CD4-positive, alpha-beta T cell treated with Interleukin-15 for 1 hour (primary cell): ENCODE measurements at places on chromosomes 2 and 18.

- no peak for DNase-seq
Observed at GRCh38 chr2:143162997-143163396, 33.8 kb downstream of the ARHGAP15 start.

- DNase-seq: no peak
Observed at GRCh38 chr2:96241227-96241626, 24.6 kb downstream of the TMEM127 start.

DNA sequence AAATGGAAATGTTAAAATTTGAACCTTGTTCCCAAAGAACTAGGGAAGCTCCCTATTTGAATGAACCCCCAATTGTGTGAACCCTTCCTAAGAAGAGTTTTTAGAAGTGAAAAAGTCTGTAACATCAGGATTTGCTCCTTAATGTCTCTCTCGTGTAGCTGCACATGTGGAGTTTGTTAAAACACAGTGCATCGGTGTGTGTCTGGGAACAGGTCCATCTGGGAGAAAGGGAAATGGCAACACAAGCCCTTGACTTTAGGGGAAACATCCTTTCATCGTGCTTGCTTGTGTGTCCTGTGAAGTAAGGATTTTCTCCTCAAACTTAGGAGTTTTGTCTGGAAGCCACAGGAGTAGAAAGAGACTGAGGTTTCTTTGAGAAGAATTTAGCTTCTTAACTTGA, 203.9 kb downstream of the PRKCE start:
- no peak for DNase-seq

- no peak for DNase-seq
Observed at GRCh38 chr2:55114082-55114481, 63.8 kb upstream of the RTN4 start.

- no peak for DNase-seq
Observed at GRCh38 chr2:46865181-46865970, 50.2 kb downstream of the MCFD2 start.

DNA sequence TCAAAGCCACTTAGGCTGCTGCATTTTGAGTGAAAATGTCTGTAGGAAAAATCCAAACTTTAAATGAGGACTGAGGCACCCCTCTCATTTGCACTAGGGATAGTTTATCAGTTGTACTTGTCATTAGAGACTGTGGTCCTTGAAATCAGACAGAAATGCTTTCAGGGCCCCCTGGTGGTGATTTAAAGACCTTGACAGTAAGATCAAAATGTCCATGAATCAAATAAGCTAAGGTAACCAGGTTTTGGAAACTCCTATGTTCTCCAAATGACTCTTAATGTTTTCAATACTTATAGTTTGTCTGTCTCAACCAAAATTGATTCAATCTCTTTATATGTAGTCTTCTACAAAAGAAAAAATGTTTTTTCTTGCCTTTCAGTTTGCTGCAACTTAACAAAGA, 28.8 kb upstream of the DDX18 start:
- DNase-seq: no peak

DNA sequence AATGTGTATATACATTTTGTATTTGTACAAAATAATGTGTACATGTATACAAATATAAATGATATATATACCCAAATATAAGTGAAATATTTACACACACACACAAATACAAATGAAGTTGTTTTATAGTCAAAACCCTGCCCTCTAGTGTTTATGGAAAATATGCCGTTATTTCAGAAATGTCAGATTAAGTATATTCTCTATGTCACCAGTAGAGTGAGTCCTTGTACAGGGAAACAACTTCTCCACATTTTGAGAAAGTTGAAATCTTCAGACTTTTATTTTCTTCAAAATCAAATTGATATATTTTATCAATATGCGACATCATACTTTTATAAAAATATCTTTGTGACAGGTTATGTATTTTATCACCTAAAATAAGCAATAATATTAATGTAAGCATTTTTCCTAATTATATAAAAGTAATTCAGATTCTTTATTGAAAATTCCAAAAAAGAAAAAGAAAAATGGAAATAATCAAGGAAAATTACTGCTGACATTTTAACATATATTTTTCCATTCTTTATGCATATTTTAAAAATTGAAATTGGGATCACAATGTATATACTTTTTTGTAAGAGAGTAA, 22.4 kb downstream of the ARL6IP6 start:
- no peak for DNase-seq

DNA sequence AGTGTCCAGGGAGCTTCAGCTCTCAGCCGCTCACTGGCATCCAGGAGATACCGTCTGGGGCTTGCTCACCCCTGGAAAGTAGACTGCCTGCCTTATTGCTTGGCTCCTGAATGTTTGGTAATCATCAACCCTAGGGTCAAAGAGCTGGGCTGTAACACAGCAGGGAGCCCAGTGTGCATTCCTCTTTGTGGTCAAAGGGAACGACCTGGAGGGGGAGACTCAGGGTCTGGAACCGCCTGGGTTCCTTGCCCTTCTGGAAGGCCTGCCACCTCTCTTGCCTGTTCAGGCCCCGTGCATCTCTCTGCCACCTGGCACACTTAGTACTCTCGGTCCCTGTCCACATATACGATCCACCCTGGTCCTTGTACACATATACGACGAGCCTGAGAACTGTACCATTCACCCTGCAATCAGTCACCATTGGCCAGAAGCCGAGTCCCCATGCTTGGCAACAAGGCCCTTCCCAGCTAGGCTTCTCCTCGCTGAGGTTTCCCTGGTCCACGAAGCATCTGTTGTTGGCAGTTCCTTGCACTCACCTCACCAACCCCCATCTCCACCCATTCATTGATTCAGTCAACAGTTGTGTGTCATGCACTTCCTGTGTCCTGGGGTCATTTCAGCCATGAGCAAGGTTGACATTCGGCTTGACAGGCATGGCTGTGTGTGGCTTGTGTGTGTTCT, at the start of gene NAT8:
Gene NAT8, minus strand, starts transcription at position 85 of the 681 bp plus-strand sequence. CDS start 794 bp downstream, outside the sequence.
- no peak for DNase-seq

DNA sequence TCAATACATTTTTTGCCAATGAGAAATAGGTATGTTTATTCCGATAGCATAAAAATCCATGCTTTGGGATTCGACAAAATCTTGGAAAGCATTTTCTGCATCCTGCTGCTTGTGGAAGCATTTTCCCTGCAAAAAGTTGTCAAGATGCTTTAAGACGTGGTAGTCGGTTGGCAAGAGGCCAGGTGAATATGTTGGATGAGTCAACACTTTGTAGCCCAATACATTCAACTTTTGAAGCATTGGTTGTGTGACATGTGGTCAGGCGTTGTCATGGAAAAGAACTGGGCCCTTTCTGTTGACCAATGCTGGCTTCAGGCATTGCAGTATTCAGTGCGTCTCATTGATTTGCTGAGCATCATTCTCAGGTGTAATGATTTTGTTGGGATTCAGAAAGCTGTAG, 764.5 kb downstream of the TRIB2 start:
- DNase-seq: no peak

DNA sequence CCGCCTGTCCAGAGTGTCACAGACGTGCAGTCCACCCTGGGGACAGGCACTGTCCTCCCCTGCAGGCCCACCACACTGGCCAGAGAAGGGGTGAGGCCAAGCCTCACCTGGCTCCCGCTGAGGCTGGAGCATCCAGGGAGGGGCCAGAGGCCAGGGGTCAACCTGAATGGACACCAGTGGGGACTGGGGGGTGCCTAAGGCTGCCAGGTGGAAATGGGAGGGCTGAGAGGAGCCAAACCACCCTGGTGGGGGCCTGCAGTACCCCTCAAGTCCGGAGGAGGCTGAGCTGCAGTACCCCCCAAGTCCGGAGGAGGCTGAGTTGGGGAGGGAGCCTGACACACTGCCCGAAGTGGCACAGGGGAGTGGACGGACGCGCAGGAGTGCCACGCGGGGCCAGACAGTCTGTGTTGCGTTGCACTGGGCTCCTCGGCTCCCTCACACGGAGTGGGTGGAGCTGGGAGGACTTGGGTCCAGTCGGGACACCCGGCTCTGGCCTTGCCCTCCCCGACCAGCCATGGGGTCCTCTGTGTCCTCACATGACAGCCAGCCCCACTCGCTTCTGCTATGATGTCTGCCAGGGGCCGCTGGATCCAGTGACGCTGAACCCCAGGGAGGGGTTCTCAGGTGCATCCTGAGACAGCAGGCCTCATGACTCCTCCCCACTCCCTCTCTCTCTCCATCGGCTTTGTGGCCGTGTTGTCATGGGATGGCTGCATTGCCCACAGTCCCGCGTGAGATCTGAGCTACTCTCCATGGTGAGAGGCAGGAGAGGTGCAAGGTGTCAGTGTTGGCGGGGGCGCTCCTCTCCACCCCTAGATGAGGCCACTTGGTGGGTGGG, 22.3 kb upstream of the GPC1 start:
- no peak for DNase-seq

GRCh38 chr2:28395334-28396061, 2.8 kb downstream of the FOSL2 start:
- peak; percentile 44 for DNase-seq

DNA sequence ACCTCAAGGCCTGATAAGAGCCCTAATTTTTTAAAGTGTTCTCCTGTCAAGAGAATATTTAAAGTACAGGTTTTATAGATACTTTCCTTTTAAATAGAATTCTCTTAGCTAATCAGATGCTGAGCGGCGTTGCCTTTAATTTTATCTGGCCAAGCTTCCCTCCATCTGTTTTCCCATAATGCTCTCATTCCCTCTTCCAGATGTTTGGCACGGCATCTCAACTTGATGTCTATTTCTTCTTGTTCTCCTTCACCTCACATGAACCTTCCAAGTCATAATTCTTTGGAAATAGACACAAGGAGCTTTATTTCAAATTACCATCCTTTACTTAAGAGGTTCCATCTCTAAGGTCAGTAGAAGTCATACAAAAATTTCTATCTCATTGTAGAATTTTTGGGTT, 76.1 kb upstream of the CPO start:
- no peak for DNase-seq

DNA sequence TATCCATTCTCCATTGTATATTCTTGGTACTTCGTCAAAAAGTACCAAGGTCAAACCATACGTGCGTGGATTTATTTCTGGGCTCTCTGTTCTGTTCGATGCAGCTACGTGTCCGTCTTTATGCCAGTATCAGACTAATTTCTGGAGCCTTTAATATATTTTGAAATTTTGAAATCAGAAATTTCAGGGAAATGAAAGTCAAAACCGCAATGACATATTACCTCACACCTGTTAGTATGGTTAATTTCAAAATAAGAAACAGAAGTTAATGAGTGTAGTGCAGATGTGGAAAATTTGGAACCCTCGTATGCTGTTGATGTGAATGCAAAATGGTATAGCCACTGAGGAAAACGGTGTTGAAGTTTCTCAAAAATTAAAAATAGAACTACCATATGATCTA, 156.1 kb upstream of the TRIB2 start:
- DNase-seq: no peak

- no peak for DNase-seq
Observed at GRCh38 chr2:102304711-102305611, 6.4 kb upstream of the IL1RL1 start.

GRCh38 chr18:13137670-13138419, 80.7 kb upstream of the LDLRAD4 start:
- DNase-seq: peak; percentile 87

DNA sequence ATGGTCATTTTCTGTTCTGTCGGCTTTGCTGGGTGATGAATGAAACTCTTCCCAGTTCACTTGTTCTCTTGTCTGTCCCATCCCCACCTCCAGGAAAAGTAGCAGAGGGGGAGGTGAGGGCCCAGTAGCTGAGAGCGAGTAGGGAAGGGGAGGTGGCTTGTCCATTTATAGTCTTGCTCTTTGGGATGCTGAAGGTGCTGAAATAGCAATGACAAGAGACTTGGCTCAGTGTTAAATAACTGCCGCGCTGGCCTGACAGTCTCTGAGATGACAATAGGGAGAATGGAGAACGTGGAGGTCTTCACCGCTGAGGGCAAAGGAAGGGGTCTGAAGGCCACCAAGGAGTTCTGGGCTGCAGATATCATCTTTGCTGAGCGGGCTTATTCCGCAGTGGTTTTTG, at the start of gene SMYD1:
Gene SMYD1, plus strand, starts transcription at position 228 of the 400 bp plus-strand sequence. Its CDS starts 40 bp downstream, at position 268.
- DNase-seq: no peak

DNA sequence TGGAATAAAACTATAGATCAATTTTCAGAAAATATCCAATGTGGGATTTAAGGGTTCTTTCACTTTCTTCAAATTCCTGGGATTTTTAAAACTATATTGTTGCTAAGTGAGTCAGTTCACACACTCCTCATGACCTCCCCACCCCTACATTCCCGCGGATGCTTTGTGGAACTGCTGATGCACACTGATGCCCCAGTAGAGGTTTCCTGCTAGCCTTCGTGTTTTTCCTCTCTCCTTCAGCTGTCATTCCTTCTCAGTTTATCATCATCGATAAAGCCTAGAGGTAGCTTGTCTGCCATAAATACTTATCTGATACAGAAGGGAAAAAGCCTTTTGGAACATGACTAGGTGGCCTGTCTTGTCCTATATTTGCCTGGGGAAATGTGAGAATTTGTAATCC, 67.4 kb upstream of the GALNT5 start:
- no peak for DNase-seq

DNA sequence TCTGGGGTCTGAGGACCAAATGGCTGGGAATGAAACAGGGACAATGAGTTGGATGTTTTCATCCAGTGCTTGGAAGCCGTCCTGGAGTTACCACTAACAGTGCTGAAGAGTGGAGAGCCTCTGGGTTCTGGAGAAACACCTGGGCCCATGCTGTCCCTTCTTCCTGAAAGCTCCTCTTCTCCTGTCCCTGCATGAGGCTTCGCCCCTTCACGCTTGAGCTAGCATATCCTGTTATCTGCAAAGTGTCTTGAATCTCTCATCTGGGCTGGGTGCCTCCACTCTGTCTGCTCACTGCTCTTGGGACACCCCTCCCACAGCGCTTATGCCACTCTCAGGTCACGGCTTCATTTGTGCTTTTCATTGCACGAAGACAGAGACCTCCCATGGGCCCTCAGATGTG, 154.5 kb downstream of the MYCN start:
- DNase-seq: no peak

GRCh38 chr2:155663265-155663664, 669.3 kb downstream of the NR4A2 start:
- no peak for DNase-seq

- no peak for DNase-seq
Observed at GRCh38 chr2:96906729-96907114, 36.8 kb upstream of the SEMA4C start.

DNA sequence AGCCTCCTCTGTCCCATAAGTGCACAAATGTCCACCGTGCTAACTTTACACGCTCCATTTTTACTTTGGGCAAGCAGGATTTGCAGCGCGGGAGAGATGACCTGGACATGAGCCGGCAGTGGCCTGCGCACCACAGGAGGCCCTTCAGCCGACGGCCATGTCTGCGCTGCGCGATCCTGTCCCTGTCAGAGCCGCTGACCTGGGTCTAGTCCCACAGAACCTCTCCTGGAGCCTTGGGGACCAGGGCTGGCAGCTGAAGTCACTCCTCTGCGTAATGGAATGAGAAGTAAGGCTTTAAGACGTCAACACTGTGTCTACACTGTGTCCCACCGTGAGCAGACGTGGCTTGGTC, 29.6 kb downstream of the ADI1 start:
- no peak for DNase-seq

GRCh38 chr18:69638056-69638455, 237.4 kb downstream of the DOK6 start:
- no peak for DNase-seq

GRCh38 chr2:63665846-63666475, 77.2 kb downstream of the MDH1 start:
- DNase-seq: no peak

GRCh38 chr2:8870441-8870840, 33.0 kb upstream of the KIDINS220 start:
- no peak for DNase-seq

- DNase-seq: no peak
Observed at GRCh38 chr2:232537079-232537478, 2.4 kb upstream of the CHRNG start.
